ENCODE measurements at places on chromosomes 2 and 18. TPM values are rescaled to one million over a fixed set of nuclear protein-coding genes. Genes with fewer than 3 reads are reported as not detected.
A peak's percentile ranks its signal among the peaks of the same experiment; 100 is the strongest.

ATG4B gene
- polyA plus RNA-seq: 103 TPM

GRCh38 chr2:158999458-158999857, 31.0 kb downstream of the TANC1 start:
- DNase-seq: no peak

DNA sequence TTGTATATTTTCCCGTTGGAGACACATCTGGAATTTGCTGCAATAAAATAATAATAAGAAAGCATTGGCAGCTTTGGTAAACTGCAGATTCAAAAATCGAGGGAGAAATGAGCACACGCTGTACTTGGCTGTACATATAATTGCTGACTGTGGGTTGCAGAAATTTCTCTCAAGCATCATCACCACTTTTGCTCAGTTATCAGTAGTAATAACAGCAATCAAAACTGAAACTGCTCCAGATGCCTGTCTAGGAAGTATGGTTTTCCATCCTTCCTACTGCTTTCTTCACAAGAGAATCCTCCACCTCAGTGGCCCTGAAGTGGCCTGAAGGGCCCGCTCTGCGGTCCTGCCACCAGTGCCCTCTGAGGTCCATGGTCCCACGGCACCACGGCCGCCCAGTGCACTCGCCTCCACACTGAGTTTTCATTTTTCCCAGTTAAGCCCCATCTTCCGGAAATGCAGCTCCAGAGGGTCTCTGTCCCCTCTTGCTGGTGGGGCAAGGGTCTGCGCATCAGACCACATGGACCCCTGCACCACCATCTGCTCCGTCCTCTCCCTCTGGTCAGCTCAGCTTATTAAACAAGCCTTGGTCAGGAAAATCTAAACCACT, 3.9 kb downstream of the DUSP28 start:
- no peak for DNase-seq

- DNase-seq: no peak
Observed at GRCh38 chr2:46230115-46230571, 67.1 kb upstream of the EPAS1 start.

DNA sequence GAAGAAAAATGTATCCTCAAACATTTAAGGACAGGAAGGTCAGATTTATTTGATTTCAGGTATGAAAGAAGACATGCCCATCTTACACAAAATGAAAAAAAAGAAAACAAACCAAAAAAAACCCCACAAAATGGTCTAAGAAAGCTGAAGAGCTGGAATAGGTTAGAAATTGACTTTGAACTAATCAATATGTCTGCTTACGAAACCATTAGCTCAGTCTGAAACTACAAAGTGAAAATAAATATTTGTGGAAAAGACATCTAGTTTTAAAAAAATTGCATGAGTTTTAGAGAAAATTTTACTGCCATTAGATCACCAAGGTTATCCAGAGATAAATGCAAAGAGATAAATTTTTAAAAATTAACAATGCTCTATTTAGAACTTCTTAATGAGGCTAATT, 125.3 kb downstream of the TMEFF2 start:
- no peak for DNase-seq

CAPN10 gene
- polyA plus RNA-seq: 30.9 TPM

DNA sequence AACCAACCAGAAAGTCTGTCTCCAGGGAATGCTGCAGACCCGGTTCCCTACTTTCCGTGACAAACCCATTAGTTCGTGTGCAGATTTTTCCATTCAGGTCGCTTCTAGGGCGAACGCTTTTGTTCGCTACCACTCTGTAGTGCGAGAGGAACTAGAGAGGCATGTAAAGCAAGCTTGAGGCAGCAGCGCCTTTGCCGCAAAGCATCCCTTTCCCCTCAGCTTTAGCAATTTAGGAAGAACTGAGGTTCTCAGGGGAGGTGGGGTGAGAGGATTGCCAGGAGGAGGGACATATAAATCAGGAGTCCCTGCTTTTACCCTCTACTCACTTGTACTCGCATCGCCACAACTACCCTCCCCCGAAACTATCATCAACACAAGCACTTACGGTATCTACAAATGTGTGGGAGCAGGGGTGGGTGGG, 748 bp upstream of the ZNF804A start:
- DNase-seq: peak; percentile 38

DNA sequence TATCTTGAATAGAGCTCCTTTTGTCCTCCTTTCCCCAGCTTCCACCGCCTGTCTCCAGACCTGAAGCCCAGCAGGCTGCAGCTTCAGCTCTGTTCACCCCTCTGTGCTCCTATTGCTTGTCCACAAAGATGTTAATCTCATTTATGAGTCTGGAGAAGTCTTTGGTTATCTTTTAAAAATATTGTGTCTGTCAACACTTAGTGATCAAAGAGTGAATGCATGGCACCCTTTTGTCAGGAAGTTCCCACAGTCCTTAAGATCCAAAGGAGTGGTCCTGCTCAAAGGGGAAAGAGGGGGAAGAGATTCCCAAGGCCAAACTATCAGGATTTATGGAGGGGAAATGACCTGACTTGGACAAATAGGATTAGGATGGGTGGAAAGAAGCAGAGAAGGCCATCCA, 118.9 kb downstream of the ACAA2 start:
- no peak for DNase-seq

NIFK gene
- 58.4 TPM for polyA plus RNA-seq

GRCh38 chr2:216799873-216800431, 59.9 kb downstream of the TNP1 start:
- DNase-seq: no peak

DNA sequence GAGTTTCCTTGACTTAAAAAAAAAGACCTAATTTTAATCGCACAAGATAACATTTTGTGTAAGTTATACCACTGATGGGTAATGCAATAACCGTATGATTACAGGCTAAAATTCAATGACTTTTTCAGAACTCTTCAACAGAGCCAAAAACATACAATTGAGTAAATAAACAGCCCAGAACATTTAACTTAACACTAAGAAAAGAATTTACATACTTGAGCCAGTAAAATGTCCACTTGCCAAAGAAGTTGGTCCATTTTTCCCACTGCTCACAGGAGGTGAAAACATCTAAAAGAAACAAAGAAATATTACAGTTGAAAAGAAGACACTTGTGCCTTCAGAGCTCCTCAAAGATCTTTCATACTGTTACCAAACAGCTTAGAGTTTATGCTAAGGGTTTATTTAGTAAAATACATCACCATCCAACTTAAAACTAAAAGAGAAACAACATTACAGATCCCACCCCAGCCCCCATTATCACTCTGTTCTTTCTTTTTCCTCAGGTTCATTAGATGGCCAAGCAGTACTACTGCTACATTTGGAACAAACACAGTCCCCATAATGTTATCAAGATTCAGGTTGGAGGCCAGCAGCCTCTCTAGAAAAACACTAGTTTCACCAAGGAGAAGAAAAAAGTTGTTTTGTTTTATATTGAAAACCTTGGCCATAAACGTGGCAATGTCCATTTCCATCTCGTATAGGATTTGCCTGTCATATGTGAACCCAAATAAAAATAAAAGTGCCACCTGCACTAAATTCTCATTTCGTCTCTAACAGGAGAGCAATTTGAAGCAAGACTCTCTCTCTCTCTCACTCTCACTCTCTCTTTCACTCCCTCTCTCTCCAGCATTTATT, 2.7 kb downstream of the TCF4 start:
- DNase-seq: no peak

GLS gene
- 240 TPM for polyA plus RNA-seq

GRCh38 chr2:28359222-28360057, 33.2 kb upstream of the FOSL2 start:
- no peak for DNase-seq

LCT gene
- not detected for polyA plus RNA-seq

MATN3 gene
- polyA plus RNA-seq: 3.0 TPM

SLC19A3 gene
- 7.4 TPM for polyA plus RNA-seq

- DNase-seq: no peak
Observed at GRCh38 chr2:219713110-219713509, 85.7 kb downstream of the SLC4A3 start.

- DNase-seq: no peak
Observed at GRCh38 chr2:98460573-98461497, 16.2 kb downstream of the INPP4A start.

DNA sequence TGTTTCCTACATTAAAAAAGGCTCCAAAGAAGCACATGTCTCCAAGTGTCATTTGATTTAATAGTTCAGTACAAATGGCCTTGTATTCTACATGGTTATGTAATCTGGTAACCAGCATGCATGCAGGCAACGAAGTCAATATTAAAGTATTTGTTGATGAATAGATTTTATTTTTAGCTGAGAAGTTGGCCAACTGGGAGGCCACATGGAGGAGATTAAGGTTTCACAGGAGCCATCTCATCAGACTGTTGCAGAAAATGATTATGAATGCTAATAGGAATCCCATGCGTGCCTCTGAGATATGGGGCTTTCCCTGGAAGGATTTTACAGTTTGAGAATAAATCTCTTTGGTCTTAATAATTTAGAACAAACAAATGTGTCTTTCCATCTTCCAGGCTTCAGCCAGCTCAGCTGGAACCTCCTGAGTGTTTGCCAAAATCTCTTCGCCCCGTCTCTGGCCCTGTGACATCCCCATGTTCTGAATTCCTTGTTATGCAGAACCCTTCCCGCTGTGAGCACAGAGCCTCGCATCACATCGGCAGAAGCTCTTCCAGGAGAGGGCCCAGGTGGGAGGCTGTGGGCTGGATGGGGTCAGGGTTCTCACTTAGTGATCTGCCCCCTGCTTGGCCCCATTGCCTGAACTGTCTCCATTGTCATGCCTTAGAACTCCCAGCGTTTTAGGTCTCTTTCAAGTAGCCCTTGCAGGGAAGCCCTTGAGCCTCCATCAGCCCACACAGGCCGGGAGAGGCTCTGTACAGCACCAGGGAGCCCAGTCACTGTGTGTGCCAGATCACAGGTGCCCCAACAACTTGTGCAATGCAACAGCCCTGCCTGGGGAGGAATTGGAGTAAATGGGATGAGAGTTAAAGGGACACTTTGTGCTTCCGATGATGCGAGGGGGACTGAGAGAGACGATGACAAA, 190.5 kb upstream of the TWIST2 start:
- no peak for DNase-seq

- DNase-seq: no peak
Observed at GRCh38 chr2:38650717-38651116, 15.2 kb upstream of the GALM start.

TUBA3E gene
- not detected for polyA plus RNA-seq

LYPD6B gene
- 30.4 TPM for polyA plus RNA-seq

GRCh38 chr2:188244383-188244782, 47.3 kb upstream of the GULP1 start:
- no peak for DNase-seq

GRCh38 chr2:217614096-217614495, 388.7 kb downstream of the TNS1 start:
- DNase-seq: no peak

SLC5A7 gene
- 0.43 TPM for polyA plus RNA-seq

GRCh38 chr2:106160786-106161261, 33.3 kb downstream of the UXS1 start:
- no peak for DNase-seq

GRCh38 chr2:171846894-171847293, 47.1 kb downstream of the SLC25A12 start:
- no peak for DNase-seq

DNA sequence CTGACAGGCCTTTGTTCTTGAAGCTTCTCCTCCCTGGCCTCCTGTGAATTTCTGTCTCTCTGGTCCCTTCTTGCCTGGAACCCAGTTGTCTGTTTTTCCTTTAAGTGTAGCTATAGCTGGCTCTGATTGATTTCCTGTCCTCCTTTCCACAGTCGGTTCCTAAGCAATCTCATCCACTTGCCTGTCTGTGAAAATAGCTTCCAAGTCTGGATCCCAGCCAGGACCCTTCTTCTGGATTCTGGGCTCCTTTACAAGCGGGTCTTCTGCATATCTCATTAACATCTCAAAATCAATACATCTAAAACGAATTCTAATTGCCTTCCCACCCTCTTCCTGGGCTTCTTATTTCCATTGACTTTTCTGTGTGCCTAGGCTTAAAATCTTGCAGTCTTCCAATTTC, 124.9 kb downstream of the DAW1 start:
- no peak for DNase-seq

DNA sequence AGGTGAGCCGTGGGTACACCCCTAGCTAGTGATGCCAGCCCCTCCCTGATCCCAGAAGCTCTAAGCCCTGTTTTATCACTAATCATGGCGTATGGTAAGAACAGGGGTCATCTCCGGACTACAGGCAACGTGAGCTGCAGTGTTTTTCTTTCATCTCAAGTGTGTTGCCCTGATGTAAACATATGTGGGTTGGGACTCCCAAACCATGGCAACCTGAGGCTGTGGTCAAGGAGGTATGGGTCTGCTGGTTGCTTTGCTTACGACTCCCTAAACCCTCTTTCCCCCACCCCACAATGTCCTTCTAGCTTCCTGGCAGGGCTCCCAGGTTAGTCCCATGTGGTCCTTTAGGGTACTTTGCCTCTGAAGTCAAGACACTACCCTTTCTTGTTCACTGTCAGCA, 53.6 kb upstream of the AFF3 start:
- no peak for DNase-seq

Measured in renal pelvis (tissue), 12 donors.